Mucosa of descending colon (tissue), 3 donors: ENCODE measurements at places on chromosomes 1 and 21. TPM values are rescaled to one million over a fixed set of nuclear protein-coding genes. Genes with fewer than 3 reads are reported as not detected.

DNA sequence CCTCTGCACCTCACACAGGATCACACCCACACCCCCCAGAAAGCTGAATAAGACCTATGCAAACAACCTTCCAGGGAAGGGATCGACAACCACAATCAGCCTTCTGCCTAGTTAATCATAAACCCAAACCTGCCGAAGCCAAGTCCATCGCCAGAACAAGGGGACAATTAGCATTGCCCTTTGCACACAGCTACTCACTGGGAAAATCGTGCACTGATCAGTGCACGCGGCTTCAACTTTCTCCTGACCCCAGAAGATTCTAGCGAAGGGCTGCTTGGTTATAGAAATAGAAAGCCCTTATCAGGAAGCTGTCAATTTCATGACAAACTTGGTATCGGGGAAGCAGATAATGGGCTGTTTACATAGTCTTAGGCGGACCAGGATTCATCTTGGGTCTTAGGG is 29.5 kb downstream of the RUNX1 start:
- peak; percentile 53 for DNase-seq

DNA sequence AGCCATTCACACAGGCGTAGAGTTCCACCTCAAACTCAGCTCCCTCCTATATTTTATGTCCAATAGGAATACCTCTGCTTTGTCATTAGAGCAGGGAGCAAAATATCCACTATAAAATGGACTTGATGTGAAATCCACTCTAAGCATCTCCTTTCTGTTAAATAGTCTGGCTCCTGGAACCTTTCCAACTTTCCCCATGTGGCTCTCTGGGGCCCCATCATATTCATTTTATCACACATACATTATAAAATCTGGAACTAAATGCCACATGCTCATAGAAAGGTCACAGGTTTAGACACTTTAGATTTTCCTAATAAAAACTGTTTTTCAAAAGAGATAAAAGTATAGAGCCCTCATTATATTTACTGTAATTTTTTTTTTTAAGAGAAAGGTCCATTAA is 82.1 kb downstream of the PTPN14 start:
- no peak for DNase-seq

GRCh38 chr1:212977781-212978645 is 27.7 kb downstream of the VASH2 start:
- DNase-seq = no peak

GRCh38 chr1:20590306-20590777 is 1.4 kb downstream of the CDA start:
- peak; percentile 16 for DNase-seq

GRCh38 chr21:43031121-43031619 is 44.5 kb downstream of the CBS start:
- no peak for DNase-seq

DNA sequence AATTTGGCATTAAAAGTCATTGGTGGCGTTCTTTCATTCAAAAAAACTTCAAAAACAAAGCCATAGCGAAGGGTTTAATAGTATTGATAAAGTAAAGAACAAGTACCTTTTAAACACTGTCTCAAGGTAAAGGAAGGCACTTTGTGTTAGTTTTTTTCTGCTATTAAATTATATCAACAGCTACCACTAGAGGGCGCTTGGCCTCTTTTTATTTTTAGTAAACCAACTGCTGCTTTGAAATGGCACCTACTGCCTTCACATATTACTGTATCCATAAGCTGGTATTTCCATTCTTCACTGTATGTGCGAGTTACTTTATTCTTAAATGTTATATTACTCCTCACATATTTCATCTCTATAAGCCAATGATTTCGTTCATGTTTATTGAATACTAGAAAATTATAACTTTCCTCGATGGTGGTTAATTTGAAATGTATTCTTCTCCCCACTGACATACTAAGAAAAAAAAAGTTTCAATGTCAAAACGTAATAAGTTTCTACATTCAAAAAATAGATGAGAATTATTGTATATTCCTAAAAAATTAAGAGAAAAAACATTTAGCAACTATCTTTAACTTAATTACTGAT is 125.7 kb upstream of the CXADR start:
- no peak for DNase-seq

- peak; percentile 90 for DNase-seq
Measured at GRCh38 chr1:46687093-46687659, 15.5 kb downstream of the TEX38 start.

DNA sequence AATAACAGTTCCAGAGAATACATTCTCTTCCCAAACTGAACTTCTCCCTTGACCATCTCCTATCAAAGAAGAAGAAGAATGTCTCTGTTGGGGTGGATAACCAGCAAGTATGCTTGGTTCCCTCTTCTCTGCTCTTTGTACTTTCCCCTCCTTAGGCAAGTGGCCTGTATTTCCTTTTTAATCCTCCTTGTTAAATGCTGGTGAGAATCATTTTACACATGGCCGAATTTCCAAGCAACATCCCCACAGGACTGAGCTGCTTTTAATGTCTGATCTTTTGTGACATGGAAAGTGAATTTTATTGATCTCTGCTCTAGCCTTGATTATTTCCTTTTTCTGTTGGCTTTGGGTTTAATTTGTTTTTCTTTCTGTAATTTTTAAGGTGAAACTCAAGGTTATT is 336.7 kb downstream of the DUSP10 start:
- DNase-seq = no peak

The BTBD8 gene
- 3.5 TPM for total RNA-seq

GRCh38 chr1:57590978-57591377 is 167.1 kb upstream of the DAB1 start:
- no peak for DNase-seq

DNA sequence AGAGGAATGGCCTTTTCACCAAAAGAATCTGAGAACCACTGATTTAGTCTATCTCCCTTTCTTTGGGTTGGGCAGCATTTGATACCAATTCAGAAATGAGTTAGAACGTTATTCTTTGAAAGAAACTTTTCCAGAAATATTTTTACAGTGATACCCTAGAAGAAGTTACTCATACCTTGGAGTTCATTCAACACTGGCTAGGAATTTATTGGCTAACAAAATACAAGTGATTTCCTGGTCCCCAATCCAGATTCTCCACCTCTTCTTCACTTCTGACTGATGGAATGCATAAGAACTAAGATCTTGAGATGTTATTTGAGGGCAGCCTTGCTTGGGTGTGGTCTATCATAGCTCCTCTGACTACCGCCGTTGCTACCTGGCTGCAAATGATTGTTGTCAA is 9.4 kb downstream of the C1orf162 start:
- DNase-seq = no peak

- peak; percentile 7 for DNase-seq
Measured at GRCh38 chr1:156911577-156912298, 8.7 kb upstream of the LRRC71 start.

GRCh38 chr1:156704166-156704711 is 1.1 kb downstream of the CRABP2 start:
- no peak for DNase-seq

DNA sequence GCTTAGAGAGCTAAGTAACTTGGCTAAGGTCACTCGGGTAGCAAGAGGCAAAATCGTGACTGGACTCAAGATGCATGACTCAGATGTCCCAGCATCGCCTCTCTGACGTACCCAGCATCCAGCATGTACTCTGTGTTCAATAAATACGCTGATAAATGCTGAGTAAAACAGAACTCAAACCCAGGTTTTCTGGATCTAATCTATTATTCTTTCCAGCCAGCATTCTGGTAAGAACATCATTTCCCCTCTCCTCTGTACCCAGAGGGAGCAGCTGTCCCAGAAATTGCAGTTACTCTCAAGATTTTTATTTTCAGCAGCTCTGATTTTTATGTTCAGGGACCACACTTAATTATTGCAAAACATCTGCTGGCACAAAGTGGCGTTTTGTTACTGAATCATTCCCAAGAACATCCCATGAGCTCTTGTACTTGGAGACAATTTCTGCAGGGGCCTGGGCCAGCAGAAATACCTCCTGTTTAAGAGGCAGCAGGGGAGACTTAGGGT is 249.0 kb downstream of the PRDM2 start:
- DNase-seq = peak; percentile 8

- peak; percentile 59 for DNase-seq
Measured at GRCh38 chr1:227887697-227888403, 59.9 kb downstream of the WNT9A start.

GRCh38 chr1:64917328-64917861 is 49.0 kb downstream of the JAK1 start:
- no peak for DNase-seq

DNA sequence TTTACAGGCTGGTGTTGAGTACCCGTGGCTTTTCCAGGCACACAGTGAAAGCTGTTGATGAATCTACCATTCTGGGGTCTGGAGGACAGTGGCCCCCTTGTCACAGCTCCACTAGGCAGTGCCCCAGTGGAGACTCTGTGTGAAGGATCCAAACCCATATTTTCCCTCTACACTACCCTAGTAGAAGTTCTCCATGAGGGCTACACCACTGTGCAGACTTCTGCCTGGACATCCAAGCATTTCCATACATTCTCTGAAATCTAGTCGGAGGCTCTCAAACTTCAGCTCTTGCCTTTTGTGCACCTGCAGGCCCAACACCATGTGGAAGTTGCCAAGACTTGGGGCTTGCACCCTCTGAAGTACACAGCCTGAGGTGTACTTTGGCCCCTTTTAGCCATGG is 227.8 kb downstream of the BACH1 start:
- no peak for DNase-seq

- DNase-seq = no peak
Measured at GRCh38 chr1:7219031-7219430, 433.8 kb downstream of the CAMTA1 start.

The PEF1 gene
- total RNA-seq = 52.9 TPM

- DNase-seq = no peak
Measured at GRCh38 chr21:29430030-29430429, 131.3 kb downstream of the BACH1 start.

GRCh38 chr1:186139115-186139514 is 235.9 kb downstream of the TPR start:
- no peak for DNase-seq

- peak; percentile 59 for DNase-seq
Measured at GRCh38 chr21:15050568-15051377, 14.0 kb downstream of the NRIP1 start.

DNA sequence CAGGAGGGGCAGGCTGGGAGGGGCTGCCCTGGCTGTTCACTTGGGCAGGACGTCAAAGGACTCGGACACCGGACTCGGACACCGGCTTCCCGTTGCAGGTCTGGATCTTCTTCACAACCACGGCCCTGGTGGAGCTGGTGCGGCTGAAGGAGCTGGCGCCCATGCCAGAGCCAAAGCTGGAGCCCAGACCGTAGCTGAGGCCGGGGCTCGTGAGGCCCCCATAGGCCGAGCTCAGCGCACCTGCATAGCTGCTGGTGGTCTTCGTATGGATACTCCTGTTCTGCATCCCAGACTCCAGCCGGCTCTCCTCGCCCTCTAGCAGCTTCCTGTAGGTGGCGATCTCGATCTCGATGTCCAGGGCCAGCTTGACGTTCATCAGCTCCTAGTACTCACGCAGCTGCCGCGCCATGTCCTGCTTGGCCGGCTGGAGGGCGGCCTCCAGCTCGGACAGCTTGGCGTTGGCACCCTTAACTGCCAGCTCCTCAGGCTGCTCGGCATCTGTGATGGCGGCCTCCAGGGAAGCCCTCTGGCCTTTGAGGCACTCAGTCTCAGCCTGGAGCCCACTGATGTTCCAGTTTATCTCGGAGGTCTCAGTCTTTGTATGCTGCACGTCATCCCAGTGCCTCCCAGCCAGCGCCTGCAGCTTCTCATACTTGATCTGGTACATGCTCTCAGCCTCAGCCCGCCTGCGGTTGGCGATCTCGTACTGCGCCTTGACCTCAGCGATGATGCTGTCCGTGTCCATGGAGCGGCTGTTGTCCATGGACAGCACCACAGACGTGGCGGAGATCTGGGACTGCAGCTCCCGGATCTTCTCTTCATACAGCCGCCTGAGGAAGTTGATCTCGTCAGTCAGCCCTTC is 15.1 kb upstream of the KLF17 start:
- no peak for DNase-seq

DNA sequence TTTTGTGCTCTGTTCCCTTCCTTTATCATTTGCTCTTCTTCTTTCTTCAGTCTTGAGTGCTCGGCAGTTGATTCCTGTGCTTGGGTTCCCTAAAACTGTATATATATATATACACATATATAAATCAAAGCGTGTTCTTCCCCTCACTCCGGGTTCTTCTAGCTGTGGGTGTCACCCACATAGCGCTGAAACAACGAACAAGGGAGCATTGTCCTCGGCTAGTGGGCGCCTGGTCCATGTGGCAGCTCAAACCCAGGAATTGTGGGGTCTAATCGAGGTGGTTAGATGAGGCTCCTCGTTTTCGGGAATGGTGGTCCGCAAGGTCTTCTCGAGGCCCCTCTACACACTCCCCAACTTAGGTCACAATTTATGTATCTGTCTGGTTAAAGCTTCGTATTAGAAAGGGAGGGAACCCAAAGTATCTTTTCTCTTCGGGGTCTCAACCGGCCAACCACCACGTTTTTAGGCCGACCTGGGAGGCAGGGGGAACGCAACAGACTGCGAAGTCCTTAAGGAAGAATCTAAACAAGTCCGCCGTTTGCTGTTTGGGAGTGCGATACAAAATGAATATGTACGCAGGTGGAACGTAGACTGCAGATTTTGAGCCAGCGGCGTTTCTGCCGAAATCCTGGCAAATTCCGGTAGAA is 504 bp upstream of the SDHC start:
- DNase-seq = no peak

The DMBX1 gene
- total RNA-seq = not detected

The KHDC4 gene
- 52.9 TPM for total RNA-seq

The ERI3 gene
- total RNA-seq = 42.1 TPM

The TTC34 gene
- total RNA-seq = 0.43 TPM

The LAMC1 gene
- 22.5 TPM for total RNA-seq
